ENCODE measurements at places on chromosomes 6 and 20.

GRCh38 chr6:79589701-79590100 lies 41.4 kb upstream of the SH3BGRL2 start:
- DNase-seq = no peak

DNA sequence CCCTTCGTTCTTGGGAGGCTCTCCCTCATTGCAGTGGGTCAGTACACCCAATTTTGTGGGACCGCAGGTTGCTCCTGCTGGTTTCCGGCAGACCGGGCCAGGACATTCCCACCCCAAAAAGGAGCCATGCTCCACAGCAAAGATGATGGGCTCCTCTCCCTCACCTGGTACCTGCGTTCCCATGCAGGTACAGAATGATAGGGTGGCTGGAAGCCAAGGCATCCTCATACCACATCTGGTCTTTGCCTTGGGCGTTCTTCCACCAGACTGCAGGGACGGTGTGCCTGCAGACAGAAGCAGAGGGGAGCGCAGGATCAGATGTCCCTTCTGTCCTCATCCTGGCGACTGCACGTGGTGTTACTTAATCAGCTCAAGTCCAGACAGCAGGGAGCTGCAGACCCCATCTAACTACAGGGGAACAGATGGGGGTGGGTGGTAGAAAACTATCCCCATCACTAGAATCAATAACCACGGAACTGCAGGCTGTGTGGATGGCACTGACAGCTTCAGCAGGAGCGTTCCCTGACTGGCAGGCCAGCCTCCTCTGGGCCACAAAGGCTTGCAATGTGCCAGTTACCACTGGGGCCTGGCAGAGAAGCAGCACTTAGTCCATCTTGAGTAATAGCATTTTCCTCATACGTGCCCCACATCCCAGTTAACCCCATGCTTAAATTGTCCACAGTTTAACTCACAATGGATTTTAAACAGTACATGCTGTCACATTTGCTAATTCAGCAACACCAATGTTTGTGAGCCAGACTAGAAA lies 70.4 kb downstream of the ABHD12 start:
- no peak for DNase-seq

GRCh38 chr20:51926670-51927305 lies 124.5 kb upstream of the SALL4 start:
- DNase-seq = no peak

DNA sequence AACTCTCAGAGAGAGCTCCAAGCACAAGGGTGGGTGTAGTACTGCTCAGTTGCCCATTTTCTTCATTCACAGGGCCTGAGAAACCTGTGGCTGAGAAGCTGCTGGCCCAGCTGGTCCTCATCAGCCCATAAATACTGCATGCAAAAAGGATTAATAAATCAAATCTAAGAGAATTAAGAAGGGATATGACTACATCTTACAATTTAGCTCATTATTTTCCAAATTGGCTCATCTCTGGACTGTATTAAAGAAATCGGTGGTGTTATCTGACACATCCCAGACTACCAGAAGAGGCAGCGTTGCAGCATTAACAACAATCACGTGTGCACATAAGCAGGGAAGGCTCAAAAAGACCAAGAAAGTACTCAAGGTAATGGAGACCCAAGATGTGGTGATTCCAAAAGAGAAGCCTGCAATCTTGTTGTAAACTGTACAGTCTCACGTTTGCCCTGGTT lies 90.7 kb downstream of the CD24 start:
- DNase-seq = no peak

GRCh38 chr6:44086931-44087574 lies 40.2 kb downstream of the MRPL14 start:
- no peak for DNase-seq

GRCh38 chr6:54108271-54108670 lies 3.0 kb upstream of the MLIP start:
- no peak for DNase-seq

DNA sequence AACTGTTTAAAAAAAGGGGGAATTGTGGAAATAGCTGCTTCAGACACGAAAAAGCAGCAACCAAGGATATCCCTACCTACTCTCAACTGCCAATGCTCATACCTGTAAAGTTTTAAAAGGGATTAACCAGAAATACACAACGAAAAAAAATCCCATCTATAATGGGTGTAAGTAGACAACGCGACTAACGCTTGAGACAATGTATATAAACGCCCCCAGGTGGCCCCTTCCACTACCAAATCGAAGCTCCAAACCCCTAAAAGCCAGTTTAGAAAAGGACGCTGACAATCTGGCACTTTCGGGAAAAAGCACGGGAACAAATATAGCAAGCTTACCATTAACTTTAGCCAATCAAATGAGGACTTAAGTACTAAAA lies 94.5 kb upstream of the BTN3A2 start:
- DNase-seq = peak; percentile 29

- peak; percentile 62 for DNase-seq
These were observed 21.8 kb upstream of the NAA20 start for GRCh38 chr20:19995220-19995863.

DNA sequence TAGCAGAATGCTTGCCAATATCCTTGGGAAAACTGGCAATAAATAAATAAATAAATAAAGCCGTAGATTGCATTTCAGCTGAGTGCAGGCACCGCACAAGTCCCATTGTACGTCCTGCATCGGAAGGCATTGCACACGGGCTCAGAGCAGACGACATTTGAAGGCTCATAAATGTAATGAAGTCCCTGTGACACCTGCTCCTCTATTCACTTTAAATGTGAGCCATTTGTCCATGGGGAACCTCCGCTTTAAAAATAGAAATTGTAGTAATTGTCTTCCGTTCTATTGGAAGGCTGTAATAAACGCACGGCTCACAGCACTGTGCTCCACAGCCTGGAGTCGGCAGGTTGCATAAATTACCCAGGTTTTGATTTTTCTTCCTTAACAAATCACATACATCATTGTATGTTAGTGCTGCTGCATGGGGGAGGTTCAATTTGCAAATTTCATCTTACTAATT lies 32.6 kb downstream of the MYT1 start:
- no peak for DNase-seq

GRCh38 chr6:16286151-16286522 lies 47.8 kb downstream of the GMPR start:
- no peak for DNase-seq

DNA sequence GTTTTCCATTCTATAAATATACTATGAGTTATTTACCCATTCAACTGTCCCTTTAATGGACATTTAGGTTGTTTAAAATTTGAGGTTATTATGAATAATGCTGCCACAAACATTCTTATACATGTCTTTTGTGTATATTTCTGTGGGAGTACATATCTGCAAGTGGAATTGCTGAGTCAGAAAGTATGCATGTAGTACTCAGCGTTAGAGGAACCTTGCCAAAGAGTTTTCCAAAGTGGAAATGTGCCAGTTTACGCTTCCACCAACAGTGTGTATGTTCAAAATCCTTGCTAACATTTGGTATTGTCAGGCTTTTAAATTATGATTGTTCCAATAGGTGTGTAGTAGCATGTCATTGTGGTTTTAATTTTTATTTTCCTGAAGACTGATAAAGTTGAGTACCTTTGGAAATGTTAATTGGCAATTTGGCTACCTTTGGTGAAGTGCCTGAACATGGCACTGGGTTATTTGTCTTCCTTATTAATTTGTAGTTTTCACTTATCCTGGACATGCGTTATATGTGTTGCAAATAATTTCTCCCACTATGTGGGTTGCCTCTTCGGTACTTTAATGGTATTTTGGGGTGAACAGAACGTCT lies 341.2 kb downstream of the CD83 start:
- DNase-seq = no peak

DNA sequence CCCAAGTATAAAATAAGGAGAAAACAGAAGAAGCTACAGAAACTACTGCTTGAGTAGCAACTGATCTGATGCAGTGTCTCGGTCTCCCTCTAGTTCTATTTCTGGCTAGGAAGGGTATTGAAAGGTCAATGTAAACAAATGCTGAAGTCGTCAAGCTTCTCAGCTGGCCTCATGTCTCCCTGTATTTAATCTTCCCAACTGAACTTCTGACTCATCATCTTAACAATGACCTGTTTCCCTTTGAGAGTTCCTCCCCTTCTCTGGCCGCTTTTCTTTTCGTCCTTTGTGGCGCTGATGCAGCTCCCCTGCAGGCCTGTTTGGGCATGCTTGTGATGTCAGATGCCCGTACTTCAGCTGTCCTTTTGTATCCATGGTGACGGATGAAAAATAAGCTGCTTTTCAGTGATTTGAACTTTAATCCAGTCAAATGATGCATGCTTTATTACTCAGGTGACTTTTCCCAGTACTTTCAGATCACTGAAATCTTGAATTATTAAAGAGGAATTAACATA lies 7.8 kb upstream of the LCA5 start:
- DNase-seq = peak; percentile 92

DNA sequence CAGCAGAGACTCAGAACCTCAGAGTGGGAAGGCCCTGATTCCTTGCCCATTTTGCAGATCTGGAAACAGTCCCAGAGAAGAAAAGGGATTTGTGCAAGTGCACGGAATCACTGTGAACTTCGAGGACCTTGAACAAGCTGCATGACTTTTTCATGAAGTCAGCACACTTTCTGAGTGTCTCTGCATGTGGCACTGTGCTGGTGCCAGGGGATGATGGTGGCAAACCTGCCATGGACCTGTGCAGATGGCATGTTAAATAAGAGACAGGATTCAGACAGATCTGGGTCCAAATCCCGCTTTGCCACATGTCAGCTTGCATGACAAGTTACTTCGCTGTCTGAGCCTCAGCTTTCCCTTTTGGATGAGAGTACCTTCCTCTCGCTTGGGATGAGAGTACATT lies 26.8 kb downstream of the ZNF831 start:
- DNase-seq = no peak

DNA sequence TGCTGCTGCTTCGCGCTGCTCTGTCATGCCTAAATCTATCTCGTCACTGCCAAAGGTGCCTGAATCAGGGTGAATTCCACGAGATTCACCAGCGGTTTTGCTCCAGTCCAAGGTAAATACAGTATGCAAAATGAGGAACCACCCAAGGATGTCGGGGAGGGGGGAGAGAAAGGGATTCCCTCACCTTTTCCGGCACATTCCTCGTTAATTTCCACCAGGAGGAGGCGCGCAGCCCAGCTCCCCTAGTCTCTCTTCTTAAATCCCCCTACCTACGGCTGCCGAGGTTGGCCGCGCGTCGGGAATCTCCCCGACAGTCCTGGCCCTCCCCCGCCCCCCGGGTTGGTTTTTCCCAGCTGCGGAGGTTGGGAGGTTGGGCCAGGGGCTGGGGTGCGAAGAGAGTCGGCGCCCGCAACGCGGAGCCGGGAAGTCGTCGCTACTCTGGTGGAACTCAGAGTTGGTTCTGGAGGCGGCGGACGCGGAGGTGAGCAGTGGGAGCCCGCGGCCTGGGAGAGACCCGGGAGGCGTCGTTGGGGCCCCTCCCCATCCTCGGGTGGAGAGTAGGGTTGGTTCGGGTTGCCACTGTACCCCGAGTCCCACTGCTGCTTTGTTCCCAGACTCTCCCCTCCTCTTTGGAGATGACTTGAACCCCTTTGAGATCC lies at the start of gene TPBG:
TSS of gene TPBG (plus strand) at position 390 of the 659 bp plus-strand sequence. CDS start 1,145 bp downstream, outside the sequence.
- DNase-seq = peak; percentile 69

GRCh38 chr6:13053006-13053461 lies 275.3 kb downstream of the TBC1D7 start:
- no peak for DNase-seq

DNA sequence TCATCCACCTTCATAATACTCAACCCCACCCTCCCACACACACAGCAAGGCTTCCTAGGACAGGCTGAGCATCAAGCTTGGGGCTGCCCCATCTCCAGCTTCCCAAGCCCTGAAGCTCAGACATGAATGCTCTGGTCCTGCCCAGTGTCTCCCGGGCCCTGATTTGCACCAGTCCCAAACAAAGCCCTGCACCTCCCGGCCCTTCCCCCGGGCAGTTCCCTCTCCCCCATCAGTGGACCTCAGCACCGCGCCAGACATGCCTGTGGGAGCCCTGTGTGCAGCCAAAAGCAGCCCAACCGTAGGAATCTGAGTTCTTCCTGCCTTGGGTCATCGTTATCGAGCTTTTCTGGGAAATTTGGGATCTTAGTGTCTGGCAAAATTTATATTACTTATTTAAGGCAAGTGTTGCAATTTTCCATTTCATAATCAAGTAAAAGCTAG lies 63.5 kb downstream of the THBS2 start:
- no peak for DNase-seq

DNA sequence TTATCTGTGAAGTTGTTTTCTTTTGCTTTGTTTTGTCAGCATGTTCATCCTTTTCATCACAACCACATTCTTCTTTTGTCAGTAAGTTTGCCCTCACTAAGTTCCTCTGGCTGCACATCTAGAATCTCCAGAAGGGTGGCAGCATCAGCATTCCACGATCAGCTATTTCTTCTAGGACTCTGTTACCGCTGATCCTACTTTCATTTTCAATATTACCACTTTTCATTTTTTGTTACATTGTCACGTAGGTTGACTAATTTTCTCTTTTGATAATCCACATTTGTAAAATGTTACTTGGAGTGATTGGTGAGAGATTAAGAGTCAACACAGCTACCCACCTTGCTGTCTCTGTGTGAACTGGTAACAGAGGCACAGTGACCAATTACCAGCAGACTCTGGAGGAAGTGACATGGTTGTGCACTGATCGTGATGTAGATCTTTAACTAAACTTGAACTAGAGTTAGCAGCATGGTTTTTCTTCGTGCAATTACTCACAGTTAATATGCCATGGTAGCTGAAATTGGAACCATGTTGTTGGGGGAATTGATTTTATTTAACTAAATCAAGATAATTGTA lies 307.9 kb upstream of the SLC35B3 start:
- DNase-seq = peak; percentile 6

GRCh38 chr20:42652266-42652665 lies 537.4 kb downstream of the PTPRT start:
- DNase-seq = no peak

DNA sequence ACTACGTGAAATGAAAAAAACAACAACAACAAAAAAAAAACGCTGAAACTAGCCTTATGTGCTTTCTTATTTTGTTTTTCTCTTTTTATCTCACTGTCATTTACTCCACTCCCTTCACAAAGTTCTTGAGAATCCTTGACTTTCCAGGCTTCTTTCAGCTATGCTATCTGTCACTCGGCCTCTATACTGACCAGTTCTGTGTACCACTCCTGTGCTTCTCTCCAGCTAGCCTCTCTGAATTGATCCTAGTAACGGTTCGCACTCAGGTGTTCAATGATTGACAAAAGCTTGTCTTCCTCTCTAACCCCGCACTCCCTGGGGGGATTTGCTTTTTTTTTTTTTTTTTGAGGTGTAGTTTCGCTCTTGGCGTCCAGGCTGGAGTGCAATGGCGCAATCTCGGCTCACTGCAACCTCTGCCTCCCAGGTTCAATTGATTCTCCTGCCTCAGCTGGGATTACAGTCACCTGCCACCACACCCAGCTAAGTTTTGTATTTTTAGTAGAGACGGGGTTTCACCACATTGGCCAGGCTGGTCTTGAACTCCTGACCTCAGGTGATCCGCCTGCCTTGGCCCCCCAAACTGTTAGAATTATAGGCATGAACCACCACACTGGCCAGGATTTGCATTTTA lies 31.8 kb downstream of the MLIP start:
- no peak for DNase-seq

GRCh38 chr6:108835218-108835850 lies 12.9 kb upstream of the ARMC2 start:
- DNase-seq = peak; percentile 80

- DNase-seq = no peak
These were observed 47.4 kb downstream of the SOD2 start for GRCh38 chr6:159645640-159646039.
